ENCODE measurements at places on chromosomes 11 and 22. TPM values are rescaled to one million over a fixed set of nuclear protein-coding genes. Genes with fewer than 3 reads are reported as not detected.

Gene RASSF7
- total RNA-seq, result 163 TPM

Gene APOL4
- total RNA-seq, result 0.31 TPM

- no peak for DNase-seq
- peaks cover 2% of the 10 kb centered on the region for H3K4me1 ChIP-seq
- no peaks in the 10 kb centered on the region for H3K27me3 ChIP-seq
- no peaks in the 10 kb centered on the region for H3K36me3 ChIP-seq
Observed at GRCh38 chr11:64339754-64340408, at the start of gene CCDC88B. Gene CCDC88B (plus strand): TSS chr11:64340204. CDS start chr11:64340267, 63 bp downstream.

DNA sequence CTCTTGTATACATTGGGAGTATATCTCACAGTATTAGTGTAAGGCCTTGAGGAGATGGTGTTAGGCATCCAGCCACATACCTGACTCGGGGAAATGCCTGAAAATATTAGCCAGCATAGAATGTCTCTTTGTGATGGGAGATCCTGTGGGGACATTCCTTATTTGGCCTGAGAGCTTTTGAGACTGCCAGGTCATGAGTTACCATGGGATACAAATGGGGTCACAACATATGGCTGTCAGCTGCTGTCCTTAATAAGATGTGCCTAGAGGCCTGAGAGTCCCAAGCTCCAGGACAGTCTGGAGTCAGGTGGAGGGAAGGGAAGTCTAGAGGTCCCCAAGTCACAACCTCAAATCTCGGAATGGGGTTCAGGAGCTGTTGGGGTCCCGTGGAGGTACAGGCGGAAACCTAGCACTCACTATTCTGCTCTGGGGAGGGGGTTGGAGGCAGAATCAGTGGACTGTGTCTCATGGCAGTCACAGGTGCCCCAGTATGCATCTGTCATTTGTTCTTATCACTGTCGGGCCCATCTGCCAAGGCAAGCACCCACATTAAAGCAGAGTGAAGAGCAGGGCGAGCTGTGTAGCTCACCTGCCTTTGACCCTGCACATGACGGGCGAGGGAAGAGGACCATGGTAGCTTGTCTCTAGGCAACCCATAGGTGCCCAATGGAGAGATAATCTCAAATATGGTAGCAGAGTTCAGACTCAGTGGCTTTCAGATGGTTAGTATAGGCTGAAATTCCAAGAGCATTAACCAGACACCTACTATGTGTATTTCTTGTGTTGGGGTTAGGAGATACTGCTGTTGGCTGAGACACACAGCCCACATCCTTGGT is 29.9 kb downstream of the KCNQ1OT1 start:
- H3K36me3 ChIP-seq, result no peaks in the 10 kb centered on the region
- peaks cover 7% of the 10 kb centered on the region for H3K4me1 ChIP-seq
- H3K4me3 ChIP-seq, result no peak overlapping the region
- DNase-seq, result no peak

DNA sequence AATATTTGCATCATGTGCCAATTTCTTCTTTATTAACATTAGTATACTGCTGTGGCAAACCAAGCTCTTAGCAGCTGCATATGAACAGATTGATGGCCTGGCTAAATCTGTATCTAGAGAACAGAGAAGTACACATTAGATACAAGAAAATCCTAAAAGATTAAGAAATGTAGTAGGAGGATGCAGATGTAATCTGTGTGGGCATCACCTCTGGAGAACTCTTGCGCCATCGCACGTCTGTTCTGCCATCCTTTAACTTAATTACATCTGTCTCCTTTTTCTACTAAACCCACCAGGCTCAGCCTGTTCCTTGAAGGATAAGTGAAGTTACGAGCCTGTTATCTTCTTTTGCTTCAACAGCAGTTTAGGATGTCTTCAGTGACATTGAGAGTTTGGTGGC is 196.4 kb upstream of the PITPNB start:
- no peak overlapping the region for H3K4me3 ChIP-seq
- no peak for DNase-seq
- no peaks in the 10 kb centered on the region for H3K27me3 ChIP-seq

DNA sequence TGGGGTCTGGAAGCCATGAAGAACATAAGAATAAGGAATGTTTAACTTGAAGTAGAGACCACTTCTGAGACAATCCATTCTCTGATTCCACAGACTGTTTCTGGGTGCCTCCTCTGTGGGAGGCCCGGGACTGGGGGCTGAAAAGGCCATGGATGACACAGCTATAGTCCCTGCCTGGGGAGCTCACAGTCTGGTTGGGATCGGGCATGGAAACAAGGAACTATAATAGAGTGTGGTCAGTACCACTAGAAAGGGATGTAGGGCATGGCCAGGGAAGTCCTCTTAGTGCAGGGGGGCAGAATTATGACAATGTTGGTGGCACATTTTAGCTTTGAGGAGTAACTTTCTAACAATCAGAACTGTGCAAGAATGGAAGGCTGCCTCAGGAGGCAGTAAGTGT is 9.2 kb upstream of the KCNE3 start:
- no peak overlapping the region for H3K27ac ChIP-seq
- peaks cover 12% of the 10 kb centered on the region for H3K4me1 ChIP-seq
- H3K27me3 ChIP-seq, result no peaks in the 10 kb centered on the region
- no peaks in the 10 kb centered on the region for H3K36me3 ChIP-seq

GRCh38 chr11:120747850-120748814 is 236.6 kb downstream of the GRIK4 start:
- H3K36me3 ChIP-seq, result no peaks in the 10 kb centered on the region
- peaks cover 5% of the 10 kb centered on the region for H3K4me1 ChIP-seq
- DNase-seq, result no peak
- no peak overlapping the region for H3K27ac ChIP-seq
- H3K27me3 ChIP-seq, result no peaks in the 10 kb centered on the region

Data from ovary (tissue), 10 donors.